ENCODE measurements at places on chromosomes 7 and 10. TPM values are rescaled to one million over a fixed set of nuclear protein-coding genes. Genes with fewer than 3 reads are reported as not detected.

Gene UPK3BL1
- total RNA-seq: 26.6 TPM

Gene MMD2
- total RNA-seq: not detected

Gene AKAP9
- 43.0 TPM for total RNA-seq

Gene POR
- 45.2 TPM for total RNA-seq

DNA sequence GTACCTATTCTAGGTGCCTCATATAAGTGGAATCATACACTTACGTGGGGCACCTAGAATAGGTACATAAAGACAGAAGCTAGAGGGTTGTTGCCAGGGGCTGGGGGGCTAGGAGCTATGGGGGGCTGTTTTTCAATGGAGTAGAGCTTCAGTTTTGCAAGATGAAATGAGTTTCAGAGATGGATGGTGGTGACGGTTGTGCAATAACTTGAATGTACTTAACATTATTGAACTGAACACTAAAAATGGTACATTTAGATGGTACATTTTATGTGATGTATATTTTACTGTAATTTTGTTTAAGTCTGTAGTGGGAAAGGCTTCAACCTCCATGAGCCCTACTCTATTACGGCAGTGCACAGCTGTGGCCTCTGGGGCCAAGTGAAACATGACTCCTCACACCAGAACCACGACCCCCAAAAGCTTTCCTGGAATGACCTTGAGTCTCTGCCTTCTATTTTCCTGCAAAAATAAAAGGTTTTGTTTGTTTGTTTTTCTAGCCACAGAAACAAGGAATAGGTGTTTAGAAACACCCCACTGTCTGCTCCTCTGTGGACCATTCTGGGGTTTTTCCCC, 147.3 kb upstream of the PLXNA4 start:
- DNase-seq: no peak

GRCh38 chr10:120495226-120496009, 38.4 kb downstream of the PLPP4 start:
- no peak for DNase-seq

DNA sequence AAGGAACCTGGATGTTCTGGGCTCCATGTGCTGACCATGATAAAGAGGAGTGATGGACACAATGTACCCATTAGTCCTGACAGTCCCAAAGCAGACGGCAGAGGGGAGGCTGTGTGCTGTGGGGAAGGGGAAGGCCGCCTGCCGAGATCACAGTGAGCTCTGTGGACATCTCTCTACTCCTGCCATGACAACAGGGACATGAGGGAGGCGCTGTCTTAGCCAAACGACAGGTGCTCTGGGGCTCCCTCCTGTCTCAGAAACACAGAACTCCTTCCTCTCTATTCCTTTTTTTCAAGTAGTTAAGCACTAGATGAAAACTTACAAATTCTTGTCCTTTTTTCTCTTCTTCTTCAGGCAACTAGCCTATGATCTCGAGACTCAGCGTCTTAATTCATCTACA, 113.1 kb downstream of the RNF32 start:
- no peak for DNase-seq

DNA sequence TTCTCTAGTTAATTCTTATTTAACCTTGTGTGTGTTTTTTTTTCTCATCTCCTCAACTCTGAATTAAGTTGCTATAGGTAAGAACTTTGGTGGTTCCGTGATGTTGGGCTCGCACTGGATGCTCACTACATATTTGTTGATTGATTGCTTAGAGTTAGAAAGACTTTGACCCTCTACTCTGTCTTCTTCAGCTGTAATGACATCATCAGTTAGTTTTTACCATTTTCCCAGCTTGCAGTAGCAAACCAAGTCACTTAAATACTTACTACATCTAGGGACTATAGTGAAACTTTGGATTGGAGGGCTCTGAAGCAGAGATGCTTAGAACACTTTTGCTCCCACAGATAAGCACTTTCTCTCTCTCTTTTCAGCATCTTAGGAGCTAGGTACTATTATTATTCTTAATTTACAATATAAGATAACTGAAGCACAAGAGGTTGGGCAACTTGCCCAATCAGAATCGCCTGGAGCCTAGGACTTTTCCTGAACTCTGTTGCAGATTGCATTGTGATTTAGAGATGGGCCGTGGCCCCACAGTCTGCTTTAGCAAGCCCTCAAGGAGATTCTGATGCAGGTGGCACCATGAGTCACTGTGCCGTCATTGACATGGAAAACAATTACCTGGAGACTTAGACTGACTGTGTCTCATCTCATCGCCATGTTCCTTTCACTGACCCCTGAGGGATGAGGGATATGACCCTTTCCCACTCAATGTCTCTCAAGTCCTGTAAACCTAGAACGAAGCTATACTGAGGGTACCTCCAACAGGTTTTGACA, 471.9 kb upstream of the PODXL start:
- no peak for DNase-seq

Gene OR6B1
- not detected for total RNA-seq

Gene CAV1
- not detected for total RNA-seq

Gene GIMAP4
- total RNA-seq: not detected

Gene SYNPO2L
- total RNA-seq: not detected

DNA sequence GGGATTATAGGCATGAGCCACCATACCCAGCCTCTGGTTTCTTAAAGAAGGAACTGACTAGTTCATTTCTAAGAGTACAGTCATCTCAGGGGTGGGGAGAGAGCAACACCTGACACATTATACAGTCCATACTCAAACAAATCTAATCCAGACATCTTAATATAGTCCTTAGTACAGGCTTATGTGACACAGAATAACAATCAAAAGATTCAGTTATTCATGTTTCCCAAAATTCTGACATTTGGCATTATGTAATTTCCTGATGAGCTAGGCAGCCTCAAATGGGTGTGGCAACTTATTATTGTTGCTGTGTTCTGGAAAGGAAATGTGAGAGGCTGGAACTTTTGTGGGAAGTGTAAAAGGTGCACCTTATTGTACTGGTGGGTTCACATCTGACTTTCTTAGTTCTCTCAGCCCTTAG, 116.3 kb downstream of the WDFY4 start:
- DNase-seq: no peak

DNA sequence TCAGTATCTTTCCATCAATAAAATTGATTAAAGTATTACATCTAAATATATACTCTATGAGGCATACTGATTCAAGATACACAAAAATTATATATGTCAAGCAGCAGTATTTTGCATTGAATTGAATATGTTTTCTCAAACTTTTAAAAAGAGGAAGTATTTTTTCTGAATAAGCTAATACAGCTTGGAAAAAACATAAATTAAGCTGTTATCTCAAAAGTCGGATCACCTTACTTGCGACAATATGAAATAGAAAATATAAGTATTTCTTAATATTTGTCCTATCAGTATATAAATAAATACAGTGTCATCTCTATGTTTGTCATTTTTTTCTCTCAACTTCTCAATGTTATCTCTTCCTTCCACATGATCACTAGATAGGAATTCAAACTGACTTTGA, 139.3 kb downstream of the MBL2 start:
- DNase-seq: no peak

Gene GTF2IRD1
- total RNA-seq: 29.7 TPM

DNA sequence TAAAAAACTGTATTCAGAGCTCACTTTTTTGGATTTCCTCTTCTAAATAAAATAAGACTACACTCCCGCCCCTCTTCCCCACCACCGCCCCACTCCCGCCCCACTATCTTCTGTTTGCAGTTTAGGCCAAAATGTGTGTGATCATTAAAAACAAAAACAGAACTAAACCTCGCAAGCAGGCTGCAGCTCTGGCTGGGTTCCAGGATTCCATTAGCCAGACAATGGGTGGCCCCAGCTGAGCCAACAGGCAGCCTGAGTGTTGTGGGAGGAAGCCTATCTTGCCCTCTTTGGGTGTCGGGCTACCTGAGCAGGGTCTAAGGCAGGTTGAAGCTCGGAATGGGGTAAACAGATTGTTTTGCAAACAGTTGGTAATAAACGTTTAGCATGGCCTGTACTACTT, 41.7 kb downstream of the ARL4A start:
- no peak for DNase-seq

GRCh38 chr7:111400088-111400487, 162.2 kb downstream of the IMMP2L start:
- DNase-seq: no peak

DNA sequence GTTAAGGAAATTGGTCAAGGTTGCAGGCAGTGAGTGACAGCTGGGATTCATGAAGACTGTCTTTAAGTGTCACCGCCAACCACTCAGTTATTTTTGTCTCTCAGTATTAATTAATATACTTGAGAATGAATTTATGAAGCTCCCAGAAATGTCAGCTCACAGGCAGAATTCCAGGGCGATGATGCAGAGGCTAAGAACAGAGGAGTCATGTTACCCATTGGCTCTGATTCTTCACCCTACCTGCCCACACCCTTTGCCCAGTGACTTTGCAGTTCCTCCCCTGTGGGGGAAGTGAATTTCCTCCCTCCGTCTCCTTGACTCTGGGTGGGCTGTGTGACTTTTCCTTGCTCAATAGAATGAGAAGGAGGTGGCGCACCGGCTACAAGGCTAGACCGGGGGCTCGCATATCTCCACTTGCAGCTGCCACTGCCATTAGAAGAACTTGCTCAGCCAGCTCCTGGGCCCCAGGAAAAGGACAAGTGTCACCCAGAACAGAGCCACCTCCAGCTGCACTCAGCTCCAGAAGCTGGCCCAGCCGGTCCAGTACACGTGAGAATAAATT, 157.1 kb upstream of the PRKCQ start:
- DNase-seq: no peak

GRCh38 chr10:77104459-77104980, 533.1 kb downstream of the KCNMA1 start:
- DNase-seq: no peak

DNA sequence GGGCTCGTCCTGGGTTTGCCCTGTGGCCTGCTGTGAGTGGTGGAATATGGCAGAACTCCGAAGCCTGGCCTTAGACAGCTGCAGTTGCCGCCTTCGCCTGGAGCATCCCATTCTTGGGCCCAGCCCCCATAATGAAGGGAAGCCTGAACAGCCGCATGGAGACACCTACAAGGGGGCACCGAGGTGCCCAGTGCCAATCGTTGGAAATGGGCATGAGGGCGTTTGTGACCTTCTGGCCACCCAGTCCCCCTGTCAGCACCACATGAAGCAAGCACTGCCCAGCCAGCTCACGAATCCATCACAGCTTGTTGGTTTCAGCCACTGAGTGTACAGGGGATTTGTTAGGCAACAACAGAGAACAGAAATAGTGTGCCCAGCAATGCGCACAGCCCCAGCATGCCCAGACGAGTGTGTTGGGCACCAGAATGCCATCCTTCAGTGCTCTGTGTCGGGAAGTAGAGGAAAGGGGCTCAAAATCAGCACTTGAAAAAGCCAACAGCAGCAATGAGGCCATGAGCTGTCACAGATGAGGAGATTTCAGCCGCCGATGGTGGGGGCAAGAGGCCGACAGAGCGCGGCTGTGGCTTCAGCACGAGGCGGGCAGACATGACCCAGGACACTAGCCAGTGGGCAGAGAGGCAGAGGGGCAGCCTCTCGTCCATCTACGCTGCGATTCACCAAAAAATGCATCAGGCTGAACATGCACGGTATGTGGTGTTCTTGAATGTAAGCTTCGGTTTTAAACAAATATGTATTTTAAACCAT, 91.2 kb downstream of the TNS3 start:
- DNase-seq: no peak

DNA sequence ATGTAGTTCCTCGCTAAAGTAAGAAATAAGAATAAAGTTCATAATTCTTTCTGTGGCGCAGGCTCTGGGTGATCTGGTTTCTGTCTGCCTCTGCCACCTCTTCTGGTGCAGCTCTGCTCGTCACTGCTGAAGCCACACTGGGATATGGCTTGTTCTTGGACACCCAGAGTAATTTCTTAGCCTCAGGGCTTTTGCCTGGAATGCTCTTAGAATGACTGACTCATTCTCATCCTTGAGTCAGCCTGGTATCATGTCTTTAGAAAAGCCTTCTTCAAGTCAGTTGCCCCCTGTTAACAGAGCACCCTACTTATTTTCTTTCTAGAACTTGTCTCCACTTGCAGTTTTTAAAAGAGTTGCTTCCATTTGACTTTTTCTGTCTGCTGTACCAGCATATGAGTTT, 2.0 kb downstream of the ZSCAN25 start:
- no peak for DNase-seq

DNA sequence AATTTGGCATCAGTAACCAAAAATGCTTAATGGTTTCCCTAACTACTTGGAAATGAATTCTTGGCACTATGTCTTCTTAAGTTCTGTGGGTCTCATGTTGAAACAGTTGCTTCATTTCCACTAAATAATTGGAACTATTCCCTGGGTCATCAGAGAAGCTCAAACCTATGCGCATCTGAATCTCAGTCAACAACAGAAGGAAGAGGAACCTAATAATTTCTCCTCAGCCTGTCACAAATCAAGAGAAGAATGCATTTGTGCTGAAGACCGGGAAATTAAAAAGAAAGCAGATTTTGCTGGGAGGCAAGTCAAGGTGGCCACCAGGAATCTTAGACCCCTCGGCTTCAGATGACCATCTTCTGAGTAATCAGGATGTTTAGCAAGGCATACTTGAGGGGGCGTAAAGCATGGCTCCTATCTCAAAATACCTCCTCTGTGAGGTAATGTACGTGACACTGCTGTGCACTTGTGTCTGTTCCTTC, 41.4 kb downstream of the TOMM7 start:
- no peak for DNase-seq

DNA sequence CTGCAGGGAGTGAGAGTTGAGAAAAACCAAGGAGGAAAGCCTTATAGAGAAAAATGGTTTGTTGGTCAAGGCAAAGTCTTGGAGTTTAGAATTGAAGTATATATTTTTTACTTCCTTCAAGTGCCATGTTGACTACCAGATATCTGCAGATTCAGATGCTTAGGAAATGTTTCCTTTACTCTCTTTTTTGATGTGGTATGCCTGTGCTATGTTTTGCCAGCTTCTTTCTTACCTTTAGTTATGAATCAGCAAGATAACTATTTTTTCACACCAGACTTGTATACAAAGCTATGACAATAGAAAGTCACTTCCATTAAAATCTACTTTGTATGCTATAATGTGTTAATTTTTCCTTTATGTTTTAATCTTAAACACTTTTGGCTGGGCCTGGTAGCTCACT, 3.6 kb downstream of the R3HCC1L start:
- no peak for DNase-seq

Gene DBNL
- total RNA-seq: 137 TPM

DNA sequence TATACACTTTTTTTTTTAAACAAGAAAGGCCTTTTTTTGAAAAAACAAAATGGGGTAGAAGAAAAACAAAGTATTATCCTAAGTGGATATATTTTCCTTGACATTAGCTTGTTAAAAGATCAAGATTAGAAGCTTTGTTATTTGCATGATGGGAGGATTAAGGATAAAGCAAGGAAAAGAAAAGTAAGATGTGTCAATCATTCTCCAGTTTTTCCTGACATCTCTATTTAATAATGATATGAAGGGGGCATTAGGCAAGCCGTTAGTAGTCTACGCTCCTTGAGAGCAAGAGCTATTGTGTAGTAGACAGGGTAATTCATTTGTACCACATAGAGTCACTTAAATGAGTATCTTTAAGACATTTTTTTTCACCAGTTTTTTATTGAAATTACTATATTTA, 137.6 kb downstream of the RNF133 start:
- no peak for DNase-seq

Gene VSTM2A
- not detected for total RNA-seq

Gene PCDH15
- total RNA-seq: not detected

DNA sequence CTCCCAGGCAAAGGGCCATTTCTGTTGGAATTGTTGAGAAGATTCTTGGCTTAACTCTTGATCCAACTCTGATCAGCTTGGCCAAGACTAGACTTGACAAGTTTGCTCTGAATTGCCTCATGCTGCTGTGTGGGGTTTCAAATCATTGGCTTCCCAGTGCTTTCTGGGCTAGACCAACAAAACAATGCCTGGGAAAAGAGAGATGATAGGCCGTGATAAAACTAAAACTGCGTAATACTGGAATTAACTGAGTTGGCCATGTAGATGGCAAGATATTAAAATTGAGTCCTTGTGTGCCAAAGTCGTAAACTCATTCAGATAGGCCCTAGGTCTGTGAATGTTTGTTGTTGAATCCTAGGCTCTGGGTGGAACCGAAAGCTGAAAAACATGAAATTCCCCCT, 222.6 kb downstream of the MGMT start:
- no peak for DNase-seq

All from OCI-LY7 (cell line).